Right forelimb (tissue), 1 donor: ENCODE measurements at places on chromosomes 12 and 14.

DNA sequence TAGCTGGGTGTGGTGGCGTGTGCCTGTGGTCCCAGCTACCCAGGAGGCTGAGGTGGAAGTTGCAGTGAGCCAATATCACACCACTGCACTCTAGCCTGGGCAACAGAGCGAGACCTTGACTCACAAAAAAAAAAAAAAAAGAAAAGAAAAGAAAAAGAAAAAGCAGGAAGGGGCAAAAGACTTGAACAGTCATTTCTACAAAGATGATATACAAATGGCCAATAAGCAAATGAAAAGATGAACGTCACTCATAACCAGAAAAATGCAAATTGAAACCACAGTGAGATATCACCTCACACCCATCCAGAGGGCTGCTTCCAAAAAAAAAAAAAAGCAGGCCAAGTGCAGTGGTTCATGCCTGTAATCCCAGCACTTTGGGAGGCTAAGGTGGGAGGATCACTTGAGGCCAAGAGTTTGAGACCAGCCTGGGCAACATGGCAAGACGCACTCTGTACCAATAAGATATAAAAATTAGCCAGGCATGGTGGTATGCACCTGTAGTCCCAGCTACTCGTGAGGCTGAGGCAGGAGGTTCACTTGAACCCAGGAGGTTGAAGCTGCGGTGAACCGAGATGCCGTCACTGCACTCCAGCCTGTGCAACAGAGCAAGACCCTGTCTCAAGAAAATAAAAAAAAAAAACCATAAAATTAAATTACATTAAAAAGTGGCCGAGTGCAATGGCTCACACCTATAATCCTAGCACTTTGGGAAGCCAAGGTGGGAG lies 20.5 kb downstream of the UBC start:
- no peak for DNase-seq

DNA sequence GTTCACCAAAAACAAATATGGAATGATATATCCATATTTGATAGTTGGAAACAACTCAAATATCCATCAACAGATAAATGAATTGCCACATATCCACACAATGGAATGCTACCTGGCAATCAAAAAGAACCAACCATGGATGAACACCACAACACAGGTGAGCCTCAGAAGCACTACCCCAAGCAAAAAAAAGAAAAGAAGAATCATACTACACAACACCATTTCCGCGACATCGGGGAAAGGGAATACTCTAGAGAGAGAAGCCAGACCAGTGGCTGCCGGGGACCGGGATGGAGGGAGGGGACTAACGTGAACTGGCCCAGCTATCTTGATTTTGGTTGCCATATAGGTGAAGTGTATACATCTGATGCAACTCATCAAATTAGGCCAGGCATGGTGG lies 41.4 kb downstream of the SCARB1 start:
- no peak for DNase-seq

DNA sequence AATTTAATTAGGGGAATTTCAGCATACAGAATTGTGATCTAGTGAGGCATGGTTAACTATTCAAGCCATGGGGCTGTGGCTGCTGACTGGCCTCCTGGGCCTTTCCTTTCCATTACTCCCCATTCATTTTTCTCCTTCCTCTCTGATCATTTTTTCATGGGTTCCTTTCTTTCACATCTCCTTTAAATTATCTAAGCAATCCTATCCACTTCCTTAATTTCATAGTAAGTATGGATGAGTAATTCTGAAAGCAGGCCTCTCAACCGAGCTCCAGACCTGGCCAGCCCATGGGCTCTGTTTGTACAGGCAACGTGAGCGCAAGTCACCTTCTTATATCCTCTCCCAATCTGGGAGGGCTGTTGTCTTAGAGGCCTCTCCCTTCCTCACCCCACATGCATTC lies 13.4 kb downstream of the CKAP4 start:
- no peak for DNase-seq

- DNase-seq = no peak
These were observed 62.7 kb downstream of the NOS1 start for GRCh38 chr12:117298648-117299225.

- DNase-seq = no peak
These were observed 395 bp upstream of the GNB3 start for GRCh38 chr12:6840330-6840729.

- no peak for DNase-seq
These were observed 28.3 kb downstream of the STON2 start for GRCh38 chr14:81371802-81372201.

DNA sequence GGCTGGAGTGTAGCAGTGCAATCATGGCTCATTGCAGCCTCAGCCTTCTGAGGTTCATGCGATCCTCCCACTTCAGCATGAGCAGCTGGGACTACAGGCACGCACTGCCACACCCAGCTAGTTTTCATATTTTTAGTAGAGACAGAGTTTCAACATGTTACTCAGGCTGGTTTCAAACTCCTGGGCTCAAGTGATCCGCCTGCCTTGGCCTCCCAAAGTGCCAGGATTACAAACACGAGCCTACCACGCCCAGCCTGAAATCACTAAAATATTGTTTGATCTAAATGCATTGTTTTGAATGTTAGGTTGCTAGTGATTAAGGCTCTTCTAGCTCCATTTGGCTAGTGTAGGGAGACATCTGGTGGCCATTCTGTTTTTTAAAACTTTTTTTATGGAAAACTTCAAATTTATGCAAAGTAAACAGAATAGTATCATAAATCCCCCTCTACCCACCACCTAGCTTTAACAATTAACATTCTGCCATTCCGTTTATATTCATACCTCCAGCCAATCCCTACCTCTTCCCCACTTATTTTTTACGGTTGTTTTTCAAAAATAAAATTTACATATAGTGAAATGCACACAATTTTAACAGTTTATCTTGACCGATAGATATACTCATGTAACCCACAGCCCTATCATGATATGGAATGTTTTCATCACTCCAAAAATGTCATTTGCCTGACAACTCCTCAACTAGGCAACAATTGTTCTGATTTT lies 37.8 kb downstream of the MYO1H start:
- DNase-seq = peak; percentile 48

- peak; percentile 17 for DNase-seq
These were observed 121.2 kb downstream of the CACNA1C start for GRCh38 chr12:2173971-2174370.

DNA sequence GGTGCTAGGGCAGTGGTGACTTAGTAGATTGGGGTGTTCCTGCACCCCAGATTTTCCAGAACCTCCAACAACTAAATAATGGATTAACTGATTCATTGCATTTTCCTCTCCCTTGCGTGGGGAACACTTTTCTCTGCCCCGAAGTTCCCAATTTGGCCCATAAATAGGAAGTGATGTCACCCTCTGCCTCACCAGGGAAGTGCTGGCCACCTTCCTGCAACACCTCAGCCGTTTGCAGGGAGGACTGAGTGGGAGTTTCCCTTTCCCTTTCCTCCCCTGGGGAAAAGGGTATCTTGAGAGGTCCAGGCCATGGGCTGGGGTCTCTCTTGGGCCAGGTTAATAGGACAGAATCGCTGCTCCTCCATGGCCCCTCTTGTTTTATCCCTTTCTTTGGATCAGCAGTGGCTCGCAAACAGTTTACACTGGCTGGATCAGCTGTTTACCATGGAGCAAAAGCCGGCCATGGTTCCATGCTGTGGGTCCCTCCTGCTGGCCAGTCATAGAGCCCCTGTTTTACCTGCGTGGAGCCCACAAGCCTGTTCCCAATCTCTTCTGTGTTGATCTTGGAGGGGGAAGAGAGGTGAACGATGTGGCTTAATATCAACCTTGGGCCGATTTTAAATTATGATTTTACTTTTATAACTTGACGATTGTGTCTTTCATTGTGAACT lies 91.6 kb upstream of the VRK1 start:
- no peak for DNase-seq

GRCh38 chr12:118371321-118372282 lies 1.1 kb downstream of the TAOK3 start:
- DNase-seq = no peak

GRCh38 chr12:42143452-42144157 lies 1.1 kb downstream of the GXYLT1 start:
- no peak for DNase-seq

DNA sequence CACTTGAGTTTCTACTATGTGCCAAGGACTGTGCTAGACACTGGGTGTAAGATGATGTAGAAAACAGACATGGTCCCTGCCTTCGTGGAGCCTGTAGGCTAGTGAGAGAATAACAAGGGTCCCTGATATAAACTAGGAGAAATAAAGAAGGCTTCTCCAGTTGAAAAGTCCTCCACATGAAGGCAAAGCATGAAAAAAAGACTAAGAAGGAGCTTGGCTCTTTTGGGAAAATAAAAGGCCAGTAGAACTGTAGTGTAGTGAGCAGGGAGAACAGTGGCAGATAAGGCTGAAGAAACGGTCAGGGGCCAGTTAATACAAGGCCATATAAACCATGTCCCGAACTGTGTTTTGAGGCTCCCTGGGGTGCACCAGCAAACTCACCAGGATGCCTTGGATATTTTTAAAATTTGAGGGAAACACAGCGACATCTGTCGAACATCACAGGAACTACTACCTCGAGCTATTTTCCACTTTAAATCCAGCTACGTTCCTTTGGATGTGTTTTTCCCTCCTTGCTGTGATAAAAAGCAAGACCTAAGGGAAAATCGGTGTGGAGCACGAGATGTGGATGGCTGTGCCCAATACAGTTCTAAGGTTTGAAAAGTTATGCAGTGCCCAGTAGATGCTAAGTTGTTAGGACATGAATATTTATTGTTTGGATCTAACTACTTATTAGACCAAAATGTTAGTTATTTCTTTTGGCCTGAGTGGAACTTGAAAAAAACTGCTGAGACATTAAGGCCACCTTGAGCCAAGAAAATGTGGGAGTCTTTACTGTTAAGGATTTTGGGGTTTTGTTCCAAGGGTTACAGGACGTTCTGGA lies 8.5 kb upstream of the CFL2 start:
- DNase-seq = peak; percentile 62

DNA sequence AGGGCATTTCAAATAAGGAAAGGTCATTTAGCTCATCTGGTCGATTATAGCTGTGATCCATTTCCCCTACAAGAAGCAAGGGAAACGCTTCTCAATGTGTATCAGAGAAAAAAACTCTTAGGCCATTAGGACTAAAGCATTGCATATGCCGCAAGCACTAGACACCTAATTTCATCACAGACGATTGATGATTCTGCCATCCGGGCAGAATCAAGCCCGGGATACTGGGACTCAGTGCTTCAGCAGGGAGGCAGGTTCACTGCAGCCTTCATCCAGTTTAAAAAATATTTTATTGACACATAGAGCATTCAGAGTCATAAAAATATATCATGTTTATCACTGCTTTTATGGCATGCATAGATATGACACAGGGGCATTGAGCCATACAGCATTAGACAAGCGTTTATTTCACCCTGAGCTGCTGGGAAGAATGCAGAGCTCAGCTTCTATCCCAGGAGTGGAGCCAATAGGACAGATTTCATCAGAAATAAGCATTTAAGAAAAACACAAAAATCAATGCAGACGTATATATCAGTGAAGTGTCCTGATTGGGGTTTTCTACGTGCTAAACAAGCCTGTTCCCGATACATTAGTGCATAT lies 806.9 kb downstream of the GALC start:
- DNase-seq = no peak

- DNase-seq = no peak
These were observed 37.5 kb downstream of the NFKBIA start for GRCh38 chr14:35367056-35367372.

- no peak for DNase-seq
These were observed 38.3 kb downstream of the GALNT4 start for GRCh38 chr12:89486264-89486663.

- DNase-seq = no peak
These were observed 3.6 kb upstream of the TMED2 start for GRCh38 chr12:123580772-123581171.

DNA sequence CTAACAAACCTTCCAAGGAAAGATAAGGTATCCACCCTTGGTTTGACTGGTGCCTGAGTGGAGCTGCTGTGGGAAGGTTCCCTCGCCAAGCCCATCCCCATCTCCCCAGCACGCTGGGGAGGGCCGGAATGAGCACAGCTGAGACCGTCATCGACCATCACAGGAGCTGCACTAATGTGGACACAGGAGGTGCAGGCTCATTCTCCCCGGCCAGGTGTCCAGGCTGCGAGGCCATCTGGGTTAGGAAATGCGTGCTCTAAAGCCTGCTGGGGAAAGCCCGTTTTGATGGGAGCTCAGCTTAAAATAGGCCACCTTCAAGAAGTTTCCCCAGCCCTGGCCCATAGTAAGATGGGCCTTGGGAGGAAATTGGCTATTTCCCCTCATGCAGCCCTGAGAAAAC lies 35.2 kb upstream of the FOXN3 start:
- DNase-seq = no peak
